NAMALWA (cell line): ENCODE measurements at places on chromosomes 13 and 19.
A peak's percentile ranks its signal among the peaks of the same experiment; 100 is the strongest.

DNA sequence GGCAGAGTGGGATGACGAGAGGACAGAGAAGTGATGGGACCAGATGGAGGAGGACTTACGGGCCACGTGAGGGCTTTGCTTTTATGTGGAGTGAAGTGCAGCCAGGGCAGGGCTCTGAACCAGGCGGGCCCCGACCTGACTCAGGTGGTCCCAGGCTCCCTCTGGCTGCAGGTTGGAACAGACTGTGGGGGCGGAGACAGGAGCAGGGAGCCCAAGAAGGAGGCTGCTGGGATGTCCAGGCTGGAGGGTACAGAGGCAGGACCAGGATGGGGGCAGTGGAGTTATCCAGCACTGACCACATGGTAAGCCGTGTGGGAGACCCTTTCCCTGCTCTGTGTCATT, 2.1 kb downstream of the FXYD5 start:
- no peak for DNase-seq

GRCh38 chr19:55441319-55441691, 1.8 kb downstream of the SHISA7 start:
- DNase-seq, result peak; percentile 43

DNA sequence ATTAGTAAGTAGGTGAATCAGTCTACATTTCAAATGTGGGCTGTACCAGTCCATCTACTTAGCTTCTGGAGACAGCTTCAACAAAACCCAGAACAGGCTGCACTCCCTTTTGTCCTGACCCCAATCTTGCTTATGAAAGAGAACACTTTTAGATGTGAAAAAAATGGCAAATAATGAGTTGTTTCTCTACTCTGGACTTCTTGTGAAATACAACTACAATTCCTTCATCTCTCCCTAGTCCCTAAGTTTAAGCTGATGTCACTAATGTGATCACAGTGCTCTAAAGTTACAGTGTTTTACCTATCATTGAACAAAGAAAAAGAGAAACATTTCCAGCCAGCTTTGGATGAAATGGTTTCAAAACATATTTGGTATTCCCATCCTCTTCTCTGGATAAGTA, 183.9 kb downstream of the LHFPL6 start:
- DNase-seq, result no peak

DNA sequence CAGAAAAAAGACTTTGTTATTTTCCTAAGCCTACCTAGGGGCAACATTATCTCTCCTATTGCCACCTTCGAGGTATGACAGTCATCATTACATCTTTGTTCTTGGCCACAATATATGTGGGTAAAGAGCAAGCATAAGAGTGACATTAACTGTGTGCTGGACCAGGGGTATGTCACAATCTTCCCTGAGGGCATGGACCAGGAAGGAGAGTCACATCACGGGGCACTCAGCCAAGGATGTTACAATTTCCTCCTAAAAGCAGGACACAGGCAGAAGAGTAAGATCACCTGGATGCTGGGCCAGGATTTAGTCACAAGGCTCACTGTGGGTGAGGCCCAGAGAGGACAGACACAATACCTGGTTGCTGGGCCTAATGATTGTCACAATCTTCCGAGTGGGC, 53.0 kb upstream of the ZNF728 start:
- no peak for DNase-seq

- no peak for DNase-seq
Observed at GRCh38 chr19:17999684-18000479, 8.1 kb upstream of the ARRDC2 start.

- DNase-seq, result no peak
Observed at GRCh38 chr13:71862459-71862943, 4.5 kb downstream of the DACH1 start.

- no peak for DNase-seq
Observed at GRCh38 chr19:41354343-41354953, 726 bp upstream of the TGFB1 start.

DNA sequence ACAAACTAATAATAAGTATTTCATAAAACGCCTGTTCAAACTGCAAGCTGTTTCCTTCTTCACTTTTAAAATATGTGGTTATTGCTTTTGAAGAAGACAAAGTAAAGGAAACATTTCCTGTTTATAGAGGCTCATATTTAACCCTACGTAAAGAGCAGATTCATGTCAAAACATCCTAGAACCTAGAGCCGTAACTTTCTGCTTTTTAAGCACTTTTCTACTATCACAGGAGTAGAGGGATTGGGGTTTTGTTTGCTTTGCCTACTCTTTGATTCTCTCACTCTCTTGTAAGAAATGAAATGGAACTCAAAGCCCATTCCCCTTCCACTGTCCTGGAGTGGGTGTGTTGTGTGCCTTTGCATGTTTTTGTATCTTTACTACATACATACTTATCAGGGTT, 54.0 kb upstream of the GPR183 start:
- DNase-seq, result no peak
